ENCODE measurements at places on chromosomes 7 and 10.
A peak's percentile ranks its signal among the peaks of the same experiment; 100 is the strongest.

DNA sequence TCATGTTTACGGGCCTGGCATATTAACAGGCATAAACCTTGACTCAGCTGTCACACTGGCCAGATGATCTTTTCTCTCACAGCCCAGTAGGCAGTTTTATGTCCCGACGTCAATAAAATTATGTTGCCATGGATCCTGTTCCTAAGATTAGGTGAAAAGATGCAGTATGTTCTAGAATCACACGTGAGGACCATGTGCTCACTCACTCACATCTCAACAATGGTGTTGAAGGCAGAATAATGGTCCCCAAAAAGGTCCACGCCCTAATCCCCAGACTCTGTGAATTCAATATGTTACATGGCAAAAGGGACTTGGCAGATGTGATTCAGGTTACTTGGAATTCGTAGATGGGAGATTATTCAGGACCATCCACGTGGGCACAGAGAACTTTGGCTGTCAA, 3.5 kb downstream of the DOCK1 start:
- no peak for DNase-seq

- no peak for DNase-seq
These were observed 355.5 kb downstream of the GPR158 start for GRCh38 chr10:25530306-25530705.

DNA sequence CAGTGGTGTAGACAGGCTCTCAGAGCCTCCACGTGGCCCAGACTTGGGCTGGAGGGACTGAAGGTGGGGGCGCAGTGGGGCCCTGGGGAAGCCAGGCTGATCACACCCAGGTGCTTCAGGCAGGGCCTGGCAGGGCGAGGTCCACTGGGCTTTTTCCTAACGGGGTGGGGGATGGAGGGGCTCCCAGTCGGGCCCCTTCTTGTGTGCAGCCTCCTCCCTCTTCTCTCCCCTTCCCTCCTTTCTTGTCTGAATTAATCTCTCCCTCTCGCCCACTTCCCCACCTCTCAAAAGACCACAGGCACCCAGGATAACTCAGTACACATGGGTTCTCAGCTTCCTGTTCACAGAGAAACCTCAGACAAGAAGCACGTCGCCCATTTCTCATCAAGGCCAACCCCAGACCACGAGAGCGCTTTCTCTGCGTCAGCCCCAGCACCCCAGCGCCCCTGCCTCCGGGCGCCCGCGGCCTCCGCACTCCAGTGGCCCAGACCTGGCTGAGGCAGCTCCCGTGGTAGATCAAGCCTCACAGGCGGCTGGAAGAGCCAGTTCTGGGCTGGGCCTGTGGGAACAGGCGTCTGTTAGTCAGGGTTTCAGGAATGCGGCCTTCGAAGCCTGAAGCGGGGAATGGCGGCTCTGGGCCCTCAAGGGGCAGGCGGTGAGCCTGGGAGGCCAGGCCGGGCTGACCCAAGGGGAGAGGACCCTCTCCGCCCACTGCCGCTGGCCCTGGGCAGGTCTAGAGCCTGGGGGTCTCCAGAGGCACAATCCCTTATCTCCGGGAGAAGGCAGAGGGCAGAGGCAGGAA, 50.6 kb downstream of the PWWP2B start:
- DNase-seq: peak; percentile 80

- no peak for DNase-seq
These were observed 37.6 kb downstream of the SGMS1 start for GRCh38 chr10:50585921-50586739.

DNA sequence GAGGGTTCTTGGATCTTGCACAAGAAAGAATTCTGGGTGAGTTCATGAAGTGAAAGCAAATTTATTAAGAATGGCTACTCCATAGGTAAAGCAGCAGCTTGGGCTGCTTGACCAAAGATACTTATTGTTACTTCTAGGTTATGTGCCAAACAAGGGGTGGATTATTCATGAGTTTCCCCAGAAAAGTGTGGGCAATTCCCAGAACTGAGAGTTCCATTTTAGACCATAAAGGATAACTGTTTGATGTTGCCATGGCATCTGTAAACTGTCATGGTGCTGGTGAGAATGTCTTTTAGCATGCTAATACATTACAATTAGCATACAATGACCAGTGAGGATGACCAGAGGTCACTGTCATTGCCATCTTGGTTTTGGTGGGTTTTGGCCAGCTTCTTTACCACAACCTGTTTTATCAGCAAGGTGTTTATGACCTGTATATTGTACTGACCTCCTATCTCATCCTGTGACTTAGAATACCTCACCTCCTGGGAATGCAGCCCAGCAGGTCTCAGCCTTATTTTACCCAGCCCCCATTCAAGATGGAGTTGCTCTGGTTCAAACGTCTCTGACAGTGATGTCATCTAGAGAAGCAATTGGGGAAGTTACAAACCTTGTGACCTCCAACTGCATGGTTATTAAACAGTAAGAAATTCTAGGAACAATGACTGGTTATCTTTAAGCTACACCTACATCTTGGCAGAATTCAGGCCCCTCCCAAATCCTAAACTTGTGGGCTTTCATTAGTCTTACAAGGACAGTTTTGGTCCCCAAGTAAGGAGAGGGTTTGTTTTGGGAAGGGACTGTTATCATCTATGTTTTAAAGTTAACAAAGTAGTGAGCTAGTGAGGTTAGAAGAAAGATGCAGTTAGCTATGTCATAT, 48.0 kb upstream of the INHBA start:
- no peak for DNase-seq

DNA sequence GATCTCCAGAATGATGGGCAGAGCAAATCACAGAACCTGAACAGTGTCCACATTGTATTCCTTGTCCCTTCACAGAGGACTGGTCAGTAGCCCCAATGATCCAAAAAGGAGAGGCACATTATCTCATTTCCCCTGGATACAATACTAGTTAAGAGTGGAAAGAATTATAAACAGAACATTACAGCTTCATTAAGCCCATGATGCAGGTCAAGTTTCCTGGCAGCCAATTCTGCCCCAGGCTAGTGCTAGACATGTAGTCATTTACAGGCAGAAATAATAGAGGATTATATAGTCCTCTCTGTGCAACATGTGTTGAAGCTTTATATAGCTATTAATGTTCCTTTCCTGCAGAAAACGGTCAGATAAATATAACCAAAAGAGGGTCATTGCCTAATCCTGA, 124.3 kb upstream of the WNT16 start:
- DNase-seq: no peak

DNA sequence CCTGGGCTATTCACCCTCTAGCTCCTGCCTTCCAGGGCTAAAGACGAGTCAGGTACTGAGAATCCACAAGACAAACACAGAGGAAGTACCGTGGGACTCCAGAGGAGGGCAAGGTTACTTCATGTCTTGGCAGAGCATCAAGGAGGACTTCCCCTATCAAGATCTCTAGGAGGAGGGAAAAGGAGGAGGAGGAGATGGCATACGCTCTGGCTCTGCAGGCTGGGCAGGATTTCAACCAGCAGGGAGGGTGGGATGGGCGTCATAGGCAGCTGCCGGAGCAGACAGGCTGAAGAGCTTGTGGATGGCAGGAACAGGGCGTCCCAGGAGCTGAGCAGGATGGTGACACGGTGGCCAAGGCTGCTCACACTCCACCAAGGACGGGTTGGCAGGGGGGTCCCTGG, 21.3 kb downstream of the MDH2 start:
- DNase-seq: no peak

GRCh38 chr7:121505540-121506182, 109.6 kb upstream of the FAM3C start:
- DNase-seq: no peak

DNA sequence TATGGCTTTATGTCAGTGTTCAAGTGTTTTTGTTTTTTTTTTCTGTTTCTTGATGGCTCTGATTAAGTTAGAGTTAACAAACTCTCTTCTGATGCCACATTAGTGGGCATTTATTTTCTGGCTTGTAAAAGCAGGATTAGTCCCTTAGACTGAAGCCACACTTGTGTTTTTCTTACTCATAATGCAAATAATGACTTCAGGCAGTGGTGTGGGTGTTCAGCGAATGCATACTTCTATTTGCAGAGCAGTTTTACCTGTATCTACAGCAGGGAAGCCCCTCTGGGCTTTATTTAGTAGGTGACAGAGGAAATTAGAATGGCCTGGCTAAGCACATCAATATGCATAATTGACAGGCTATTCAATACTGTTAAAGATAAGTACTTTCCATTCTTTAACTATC, 79.9 kb downstream of the CNNM2 start:
- no peak for DNase-seq

GRCh38 chr7:121084748-121085336, 96.3 kb downstream of the CPED1 start:
- DNase-seq: no peak

DNA sequence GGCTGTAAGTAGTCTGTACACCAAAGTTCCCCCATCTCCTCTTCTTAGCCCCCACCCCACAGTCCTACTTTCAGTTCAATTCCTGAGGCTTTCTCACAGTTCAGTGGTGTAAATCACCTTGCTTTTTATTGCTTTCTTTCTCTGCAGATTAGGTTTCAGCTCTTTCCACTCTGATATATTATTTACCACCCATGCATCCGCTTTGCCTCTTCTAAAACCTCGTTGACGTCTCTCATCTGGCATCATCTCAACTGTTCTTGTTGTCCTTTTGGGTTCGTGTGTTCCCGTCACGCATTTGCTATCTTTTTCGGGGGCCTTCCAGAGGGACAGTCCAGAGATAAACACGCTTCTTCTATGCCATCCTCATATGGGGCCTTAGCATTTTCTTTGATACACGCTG, 597.9 kb upstream of the DPP6 start:
- no peak for DNase-seq

- no peak for DNase-seq
These were observed 66.3 kb upstream of the KLF6 start for GRCh38 chr10:3850999-3851937.

GRCh38 chr7:129782818-129783583, 169.8 kb downstream of the UBE2H start:
- DNase-seq: no peak

GRCh38 chr10:60139798-60140566, 233.6 kb upstream of the CCDC6 start:
- no peak for DNase-seq

DNA sequence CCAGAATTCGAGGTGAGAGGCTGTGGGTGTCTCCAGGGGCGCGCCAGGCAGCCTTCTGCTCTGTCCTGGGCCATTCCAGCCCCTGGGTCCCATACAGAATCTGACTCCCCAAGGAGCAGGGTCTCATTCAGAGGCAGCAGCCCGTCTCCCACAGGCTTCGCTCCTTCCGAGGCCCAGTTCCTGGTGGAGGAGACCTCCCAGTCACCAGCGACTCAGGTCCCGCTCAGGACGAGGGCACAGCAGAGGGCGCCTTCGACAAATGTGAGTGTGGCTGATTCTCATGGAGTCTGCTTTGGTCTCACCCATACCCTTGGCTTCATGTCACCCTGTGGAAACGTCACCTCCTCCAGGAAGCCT, 81.8 kb upstream of the GPR26 start:
- DNase-seq: no peak

DNA sequence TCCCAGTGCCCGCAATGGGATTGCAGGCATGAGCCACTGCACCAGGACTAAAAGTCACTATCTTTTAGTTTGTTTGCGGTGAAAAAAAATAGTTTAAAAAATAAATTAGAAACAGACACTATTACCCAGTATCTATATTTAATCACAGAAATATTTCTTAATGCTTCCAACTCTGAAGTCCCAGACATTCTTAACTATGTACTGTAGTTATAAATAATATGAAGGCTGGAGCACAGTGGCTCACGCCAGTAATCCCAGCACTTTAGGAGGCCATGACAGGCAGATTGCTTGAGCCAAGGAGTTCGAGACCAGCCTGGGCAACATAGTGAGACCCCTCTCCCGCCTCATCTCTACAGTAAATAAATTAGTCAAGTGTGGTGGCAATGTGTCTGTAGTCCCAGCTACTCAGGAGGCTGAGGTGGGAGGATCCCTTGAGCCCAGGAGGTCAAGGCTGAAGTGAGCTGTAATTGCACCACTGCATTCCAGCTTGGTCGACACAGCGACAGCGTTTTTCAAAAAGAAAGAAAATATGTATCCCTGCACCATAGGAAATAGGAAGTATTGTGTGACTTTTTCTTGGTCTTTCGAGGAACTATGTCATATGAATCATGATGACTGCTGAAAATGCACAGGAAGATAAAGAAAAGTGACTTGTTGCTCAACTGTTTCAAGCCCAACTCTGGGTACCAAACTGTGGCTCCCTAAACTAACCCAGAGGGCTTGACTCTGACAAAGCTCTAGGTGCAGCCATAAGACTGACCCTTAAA, 74.9 kb upstream of the STEAP1B start:
- no peak for DNase-seq

DNA sequence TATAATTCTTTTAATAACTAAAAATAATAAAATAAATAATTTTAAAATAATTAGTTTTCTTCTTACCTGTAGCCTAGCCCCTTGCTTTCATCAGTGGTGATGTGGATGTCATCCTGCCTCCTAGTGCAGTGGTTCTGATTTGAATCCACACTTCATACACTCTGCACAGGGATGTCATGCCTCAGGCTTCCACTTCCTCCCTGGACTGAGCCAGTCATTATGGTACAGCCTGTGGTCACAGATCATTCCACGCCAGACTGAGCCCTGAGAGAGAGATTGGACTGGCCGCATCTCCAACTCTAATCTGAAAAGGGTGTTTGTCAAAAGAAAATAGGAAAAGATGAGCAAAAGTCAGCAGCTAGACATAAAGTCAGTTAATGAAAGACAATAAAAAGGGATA, 436.2 kb upstream of the IGFBP3 start:
- no peak for DNase-seq

GRCh38 chr7:133275446-133276095, 22.7 kb downstream of the EXOC4 start:
- no peak for DNase-seq

- DNase-seq: no peak
These were observed 126.5 kb upstream of the IGFBP3 start for GRCh38 chr7:46047581-46047980.

GRCh38 chr7:134802762-134803161, 23.3 kb downstream of the CALD1 start:
- no peak for DNase-seq

GRCh38 chr10:103917302-103918052, 507 bp downstream of the STN1 start:
- DNase-seq: no peak

GRCh38 chr10:133159950-133160825, at the start of gene KNDC1:
Gene KNDC1, plus strand, starts transcription at chr10:133160219. Its CDS starts 249 bp downstream, at chr10:133160468.
- DNase-seq: no peak

DNA sequence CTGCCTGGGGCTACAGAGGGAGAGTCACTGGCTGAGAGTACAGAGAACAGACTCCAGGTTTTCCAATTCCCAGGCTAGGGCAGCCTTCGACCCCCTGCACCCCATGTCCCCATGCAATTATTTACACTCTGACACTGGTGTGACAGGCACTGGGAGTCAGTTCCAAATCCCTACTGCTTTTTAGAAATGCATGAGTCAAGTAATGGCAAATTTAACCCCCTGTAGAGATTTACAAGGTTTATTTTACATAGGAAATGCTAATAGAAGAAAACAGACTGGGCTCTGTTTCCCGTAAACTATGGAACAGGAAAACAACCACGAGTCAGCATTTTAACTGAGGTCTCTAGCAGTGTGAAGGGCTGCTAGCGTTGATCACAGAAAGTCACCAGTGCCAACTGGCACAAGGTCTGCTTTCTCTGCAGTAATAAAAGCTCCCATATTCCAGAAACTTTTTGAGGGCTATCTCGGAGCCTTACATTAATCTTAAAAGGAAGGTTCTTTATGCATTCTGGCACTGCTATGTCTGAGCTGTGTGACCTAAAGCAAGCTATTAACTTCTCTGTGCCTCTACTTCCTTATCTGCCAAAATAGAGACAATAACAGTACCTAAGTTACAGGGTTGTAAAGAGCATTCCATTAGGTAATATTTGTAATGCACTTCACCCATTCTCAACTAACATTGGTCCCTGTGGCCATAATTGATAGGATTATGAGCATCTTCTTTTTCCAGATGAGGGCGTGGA, 28.2 kb downstream of the NOD1 start:
- no peak for DNase-seq

- DNase-seq: no peak
These were observed 5.3 kb upstream of the ACTR3B start for GRCh38 chr7:152754075-152754730.

Data from activated T-cell treated with anti-CD3 and anti-CD28 coated beads for 48 hours (primary cell).